ENCODE measurements at places on chromosomes 4 and X. TPM values are rescaled to one million over a fixed set of nuclear protein-coding genes. Genes with fewer than 3 reads are reported as not detected.

Gene CYP4V2
- 10.3 TPM for total RNA-seq

Gene NDST4
- total RNA-seq, result not detected

Gene FGFR3
- 3.9 TPM for total RNA-seq

Gene NAA11
- total RNA-seq, result not detected

GRCh38 chr4:179530958-179531357 lies 2088.7 kb upstream of the AGA start:
- no peak overlapping the region for H3K27ac ChIP-seq
- H3K27me3 ChIP-seq, result no peaks in the 10 kb centered on the region
- H3K4me3 ChIP-seq, result no peak overlapping the region

DNA sequence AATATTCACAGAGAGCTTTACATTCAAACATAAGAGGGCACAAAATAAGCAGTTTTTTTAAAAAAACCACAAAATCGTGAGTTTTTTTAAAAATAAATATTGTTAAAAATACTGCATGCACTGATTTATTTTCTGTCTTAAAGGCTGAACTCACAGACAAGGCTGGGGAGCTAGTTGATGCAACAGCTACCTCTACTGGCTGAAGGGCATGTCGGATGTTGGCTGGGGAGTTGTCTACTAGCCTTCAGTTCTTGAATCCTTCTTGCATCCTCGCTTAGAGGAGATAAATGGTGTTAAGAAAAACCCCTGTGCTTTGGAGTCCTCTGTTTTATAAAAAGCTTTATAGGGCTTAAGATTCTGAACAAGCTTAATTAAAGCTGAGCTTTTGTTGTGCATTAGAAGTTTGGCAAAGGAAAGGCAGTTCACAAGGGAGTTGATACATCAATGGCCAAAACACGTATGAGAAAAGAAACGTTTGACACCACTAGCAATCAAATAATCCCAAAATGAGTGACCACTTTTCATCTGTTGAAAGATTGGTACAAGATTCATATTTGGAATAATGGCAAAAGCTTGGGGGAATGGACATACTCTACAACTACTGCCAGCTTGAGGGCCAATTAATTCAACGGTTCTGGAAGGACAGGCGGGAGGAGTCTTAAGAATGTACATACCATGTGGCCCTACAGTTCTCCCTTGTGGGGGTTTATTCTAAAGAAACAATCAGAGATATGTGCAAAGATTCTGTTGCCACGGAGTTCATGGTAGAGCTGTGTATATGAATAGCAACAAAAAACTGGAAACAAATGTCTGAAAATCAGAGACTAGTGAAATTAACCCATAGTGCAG lies 94.7 kb downstream of the SEL1L3 start:
- DNase-seq, result peak; percentile 44
- no peaks in the 10 kb centered on the region for H3K36me3 ChIP-seq
- H3K4me1 ChIP-seq, result no peaks in the 10 kb centered on the region
- no peak overlapping the region for H3K4me3 ChIP-seq
- H3K27ac ChIP-seq, result no peak overlapping the region

DNA sequence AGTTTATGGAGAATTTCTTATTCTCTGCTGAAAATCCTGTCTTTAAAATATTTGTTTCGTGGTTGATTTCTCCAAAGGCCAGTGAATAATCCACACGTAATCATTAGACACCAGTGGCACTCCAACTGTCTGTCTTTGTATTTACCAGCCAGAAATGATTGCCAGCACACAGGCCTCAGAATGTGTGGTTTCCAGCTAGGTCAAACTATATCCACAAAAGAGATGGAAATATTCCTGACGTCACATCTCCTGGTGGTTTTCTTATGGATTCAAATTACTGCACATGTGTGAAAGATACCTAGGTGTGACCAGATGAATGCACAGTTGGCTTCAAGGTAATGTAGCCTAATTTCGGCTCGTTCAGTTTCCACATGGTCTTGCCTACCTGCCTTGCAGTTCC lies 27.2 kb upstream of the TENM3 start:
- no peak overlapping the region for H3K4me3 ChIP-seq
- peak overlapping the region; percentile 38 for H3K27ac ChIP-seq
- H3K27me3 ChIP-seq, result no peaks in the 10 kb centered on the region
- peak; percentile 84 for DNase-seq
- H3K4me1 ChIP-seq, result peaks cover 14% of the 10 kb centered on the region

- H3K27ac ChIP-seq, result no peak overlapping the region
- H3K36me3 ChIP-seq, result no peaks in the 10 kb centered on the region
- peak; percentile 8 for DNase-seq
- no peaks in the 10 kb centered on the region for H3K4me1 ChIP-seq
Observed at GRCh38 chrX:34734383-34734782, 77.3 kb upstream of the TMEM47 start.

DNA sequence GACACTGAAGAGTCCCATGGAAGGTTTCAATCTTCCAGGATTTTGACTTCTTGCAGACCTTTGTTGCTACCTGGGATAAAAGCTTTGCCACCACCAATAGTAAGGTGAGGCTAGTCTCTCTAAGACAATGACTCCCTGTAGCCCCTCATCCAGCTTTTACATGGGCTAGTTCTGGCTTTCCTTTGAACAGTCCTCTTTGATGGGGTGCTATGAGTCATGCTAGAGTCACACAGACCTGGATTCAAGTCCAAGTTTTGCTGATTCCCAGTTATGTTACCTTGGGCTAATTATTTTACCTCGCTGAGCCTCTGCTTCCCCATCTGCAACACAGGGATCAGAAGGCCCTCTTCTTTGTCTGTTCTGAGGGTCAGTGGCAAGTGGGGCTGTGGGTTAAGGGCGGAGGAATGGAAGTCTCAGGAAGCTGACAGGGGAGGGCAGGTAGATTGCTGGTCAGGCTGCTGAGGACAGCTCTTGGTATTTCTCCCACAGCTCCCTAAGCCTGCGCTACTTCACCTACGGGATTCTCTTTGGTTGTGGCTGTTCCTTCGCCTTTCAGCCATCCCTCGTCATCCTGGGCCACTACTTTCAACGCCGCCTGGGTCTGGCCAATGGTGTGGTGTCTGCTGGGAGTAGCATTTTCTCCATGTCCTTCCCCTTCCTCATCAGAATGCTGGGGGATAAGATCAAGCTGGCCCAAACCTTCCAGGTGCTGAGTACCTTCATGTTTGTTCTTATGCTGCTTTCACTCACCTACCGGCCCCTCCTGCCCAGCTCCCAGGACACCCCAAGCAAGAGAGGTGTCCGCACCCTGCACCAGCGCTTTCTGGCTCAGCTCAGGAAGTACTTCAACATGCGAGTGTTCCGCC lies 90.3 kb downstream of the RLIM start:
- no peaks in the 10 kb centered on the region for H3K36me3 ChIP-seq
- no peak overlapping the region for H3K4me3 ChIP-seq

- no peak overlapping the region for H3K27ac ChIP-seq
- no peaks in the 10 kb centered on the region for H3K36me3 ChIP-seq
- DNase-seq, result no peak
- H3K27me3 ChIP-seq, result no peaks in the 10 kb centered on the region
- H3K4me3 ChIP-seq, result no peak overlapping the region
- no peaks in the 10 kb centered on the region for H3K4me1 ChIP-seq
Observed at GRCh38 chr4:24881508-24882196, 31.2 kb downstream of the CCDC149 start.

DNA sequence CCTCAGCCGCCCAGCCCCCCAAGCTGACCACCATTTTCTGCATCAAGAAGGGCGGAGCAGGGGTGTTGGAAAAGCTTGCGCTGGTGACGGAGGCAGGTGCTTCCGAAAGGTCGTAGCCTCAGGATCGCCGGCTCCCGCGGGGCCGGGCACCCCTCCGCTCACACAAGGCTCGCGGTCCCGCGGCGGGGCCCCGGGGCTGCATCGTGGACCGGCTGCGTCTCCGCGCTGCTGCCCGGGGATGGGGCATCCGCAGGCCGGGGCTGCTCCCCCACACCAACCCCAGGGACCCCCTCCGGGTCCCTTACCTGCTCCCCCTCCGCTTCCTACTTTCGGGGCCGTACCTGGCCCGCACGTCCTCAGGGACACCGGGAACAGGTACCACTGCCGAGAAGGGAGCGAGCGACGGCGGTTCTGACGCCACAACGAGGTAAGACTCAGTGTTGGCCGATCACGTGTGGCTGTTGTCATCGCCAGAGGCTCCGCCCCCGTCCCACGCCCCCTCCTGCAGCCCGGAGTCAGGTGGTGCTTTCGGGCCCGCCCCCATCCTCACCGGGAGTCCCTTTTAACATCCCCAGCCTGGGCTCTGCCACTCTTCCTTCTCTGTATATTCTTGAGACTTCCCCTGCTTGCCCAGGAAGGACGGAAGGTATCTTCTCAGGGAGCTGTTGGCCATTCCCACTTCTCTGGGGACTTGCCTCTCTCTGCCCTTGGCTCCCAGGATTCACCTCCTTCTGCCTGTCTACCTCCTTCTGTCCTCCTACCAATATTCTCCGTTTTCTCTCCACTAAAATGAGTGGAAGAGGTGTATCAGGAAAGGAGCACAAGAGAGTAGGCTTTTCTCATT lies at the start of gene BEX2:
TSS of gene BEX2 (minus strand) at position 436 of the 844 bp plus-strand sequence. CDS start 1,014 bp downstream, outside the sequence.
- no peak for DNase-seq
- no peaks in the 10 kb centered on the region for H3K36me3 ChIP-seq
- H3K4me1 ChIP-seq, result no peaks in the 10 kb centered on the region
- no peak within 1 kb of the TSS for H3K27ac ChIP-seq
- H3K4me3 ChIP-seq, result peak within 1 kb of the TSS; percentile 48

DNA sequence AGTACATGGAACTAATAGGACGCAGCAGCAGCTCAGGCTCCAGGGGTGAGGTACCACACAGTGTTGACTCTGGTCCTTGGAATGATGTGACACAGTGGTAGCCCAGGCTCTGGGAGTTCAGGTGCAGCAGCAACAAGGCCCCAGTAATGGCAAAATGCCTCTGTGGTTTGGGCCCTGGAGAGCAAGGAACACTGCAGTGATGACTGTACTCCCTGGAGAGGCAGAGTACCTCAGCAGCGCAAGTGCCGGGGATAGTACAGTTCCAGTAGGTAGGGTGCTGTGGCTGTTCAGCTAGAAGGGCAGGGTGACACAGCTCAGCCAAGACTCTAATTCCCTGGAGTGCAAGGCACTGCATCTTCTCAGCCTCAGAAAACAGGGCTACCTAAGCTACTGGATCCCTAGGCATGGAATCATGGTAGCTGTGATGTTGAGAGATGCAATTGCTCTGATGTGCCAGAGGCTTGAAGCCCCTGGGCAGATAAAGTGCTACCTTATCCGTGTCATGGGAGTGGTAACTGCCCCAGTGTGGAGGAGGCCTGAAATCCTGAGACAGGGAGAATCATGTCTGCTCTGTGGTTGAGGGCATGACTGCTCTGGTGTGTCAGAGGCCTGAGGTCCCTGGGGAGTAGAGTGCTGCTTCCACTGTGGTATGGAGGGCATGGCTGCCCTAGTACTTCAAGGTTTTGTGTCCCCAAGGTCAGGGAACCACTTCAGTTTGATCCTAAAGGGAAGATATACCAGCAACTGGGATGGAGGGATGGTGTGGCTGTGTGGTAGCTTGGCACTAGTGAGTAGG lies 55.2 kb downstream of the AREG start:
- DNase-seq, result peak; percentile 47
- H3K27ac ChIP-seq, result no peak overlapping the region
- peaks cover 31% of the 10 kb centered on the region for H3K4me1 ChIP-seq

- no peaks in the 10 kb centered on the region for H3K36me3 ChIP-seq
- no peaks in the 10 kb centered on the region for H3K4me1 ChIP-seq
- no peak for DNase-seq
- H3K4me3 ChIP-seq, result no peak within 1 kb of the TSS
Observed at GRCh38 chr4:48985976-48986653, at the start of gene CWH43. Gene CWH43, plus strand, starts transcription at chr4:48986275. Its CDS starts 155 bp downstream, at chr4:48986430.

DNA sequence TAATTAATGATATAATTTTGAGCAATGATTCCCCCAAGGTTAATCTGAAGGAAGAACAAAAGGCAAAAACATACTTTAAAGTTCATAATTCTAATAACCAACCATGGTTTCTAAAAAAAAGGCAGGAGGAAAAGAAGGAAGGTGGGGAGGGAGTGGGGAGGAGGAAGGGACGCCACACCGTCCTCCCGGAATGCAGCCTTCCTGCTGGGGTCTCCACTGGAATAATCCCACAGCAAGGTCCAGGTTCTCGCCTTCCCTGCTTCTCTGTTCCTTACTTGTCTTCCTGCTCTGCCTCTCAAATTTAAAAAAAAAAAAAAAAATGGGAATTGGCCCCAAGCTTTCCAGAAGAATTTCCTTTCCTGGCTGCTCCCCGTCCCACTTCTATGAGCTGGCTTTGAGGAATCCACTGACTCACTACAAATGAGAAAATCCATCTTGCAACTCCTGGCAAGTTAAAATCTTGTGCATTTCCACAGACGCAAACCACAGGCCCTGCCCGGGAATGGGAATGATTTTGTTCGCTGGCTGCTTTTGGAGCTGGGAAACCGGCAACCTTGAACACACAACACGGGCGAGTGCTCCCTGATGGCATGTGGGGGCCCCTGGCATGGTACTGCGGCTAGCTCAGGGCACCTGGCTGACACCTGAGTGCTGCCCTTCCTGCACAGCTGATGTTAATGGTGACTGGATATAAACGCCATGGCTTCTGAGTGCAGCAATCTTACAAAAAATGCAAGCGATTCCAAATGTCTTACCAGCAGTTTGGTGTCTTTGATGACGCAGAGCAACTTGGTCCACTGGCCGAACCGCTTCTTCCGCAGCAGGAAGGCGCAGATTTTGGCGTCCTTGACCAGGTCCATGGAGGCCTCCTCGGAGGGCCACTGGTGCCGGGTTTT lies 97.0 kb downstream of the AFAP1 start:
- H3K4me1 ChIP-seq, result peaks cover 51% of the 10 kb centered on the region
- peak overlapping the region; percentile 27 for H3K4me3 ChIP-seq
- peak overlapping the region; percentile 100 for H3K27ac ChIP-seq
- H3K36me3 ChIP-seq, result peaks cover 41% of the 10 kb centered on the region

Measured in astrocyte (in vitro differentiated cells and primary cell).